ENCODE measurements at places on chromosomes 12 and 14. TPM values are rescaled to one million over a fixed set of nuclear protein-coding genes. Genes with fewer than 3 reads are reported as not detected.

Gene NTN4
- 9.5 TPM for total RNA-seq

Gene C12orf60
- total RNA-seq, result 2.3 TPM

Gene FAM234B
- total RNA-seq, result 7.8 TPM

- DNase-seq, result no peak
Observed at GRCh38 chr12:25308756-25309155, 58.0 kb upstream of the KRAS start.

GRCh38 chr12:2614341-2614740, 180.4 kb upstream of the FKBP4 start:
- no peak for DNase-seq

GRCh38 chr12:62730649-62731048, 204.3 kb downstream of the PPM1H start:
- no peak for DNase-seq

DNA sequence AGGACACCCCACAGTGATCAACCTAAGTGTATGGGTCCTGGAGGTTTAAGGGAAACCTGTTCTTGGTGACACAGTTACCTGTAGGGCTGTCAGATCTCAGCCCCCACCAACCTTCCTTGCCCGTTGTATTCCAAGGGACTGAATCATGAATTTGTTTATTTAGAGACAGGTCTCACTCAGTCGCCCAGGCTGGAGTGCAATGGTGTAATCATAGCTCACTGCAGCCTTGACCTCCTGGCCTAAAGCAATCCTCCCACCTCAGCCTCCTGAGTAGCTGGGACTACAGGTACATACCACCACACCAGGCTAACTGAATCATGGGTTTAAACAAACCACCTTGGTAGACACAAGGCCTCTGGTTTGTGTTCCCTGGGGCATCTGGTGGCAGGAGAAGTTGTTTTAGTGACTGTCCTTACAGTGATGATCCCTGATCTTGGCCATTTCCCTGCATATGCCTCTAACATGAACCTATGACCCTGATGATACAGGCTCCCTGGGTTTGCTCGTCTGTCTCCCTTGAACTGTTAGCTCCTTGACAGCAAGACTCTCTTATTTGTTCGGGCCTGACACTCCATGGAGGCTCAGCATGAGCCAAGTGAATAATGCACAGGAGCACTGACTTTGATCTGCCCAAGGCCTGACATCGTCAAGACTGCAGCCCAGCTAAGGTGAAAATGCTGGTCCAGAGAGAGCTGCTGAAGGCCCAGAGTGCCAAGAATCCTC, 47.9 kb downstream of the PITPNM2 start:
- no peak for DNase-seq

GRCh38 chr14:33943096-33943883, 7.6 kb downstream of the EGLN3 start:
- DNase-seq, result no peak

Measured in HepG2 (cell line).